Lower leg skin (tissue), 4 donors: ENCODE measurements at places on chromosomes 11 and 22.

DNA sequence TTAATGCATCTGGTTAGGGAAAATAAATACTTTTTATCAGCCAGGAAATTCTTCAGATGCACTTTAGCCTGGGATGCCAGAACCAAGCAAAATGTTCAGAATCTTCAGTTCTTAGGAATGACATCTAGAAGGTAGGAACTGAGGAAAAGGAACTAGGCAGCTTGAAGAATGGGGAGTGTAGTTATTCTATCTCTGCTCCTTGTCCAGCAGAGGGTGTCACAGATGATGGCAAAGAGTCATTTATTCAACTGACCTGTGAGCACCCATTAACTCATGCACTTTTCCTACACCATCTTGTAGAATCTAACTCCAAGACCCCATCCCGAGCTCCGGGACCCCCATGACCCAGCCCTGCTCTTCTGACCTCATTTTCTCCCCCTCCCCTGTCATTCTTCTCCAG is 122.1 kb upstream of the ISX start:
- DNase-seq, result no peak

DNA sequence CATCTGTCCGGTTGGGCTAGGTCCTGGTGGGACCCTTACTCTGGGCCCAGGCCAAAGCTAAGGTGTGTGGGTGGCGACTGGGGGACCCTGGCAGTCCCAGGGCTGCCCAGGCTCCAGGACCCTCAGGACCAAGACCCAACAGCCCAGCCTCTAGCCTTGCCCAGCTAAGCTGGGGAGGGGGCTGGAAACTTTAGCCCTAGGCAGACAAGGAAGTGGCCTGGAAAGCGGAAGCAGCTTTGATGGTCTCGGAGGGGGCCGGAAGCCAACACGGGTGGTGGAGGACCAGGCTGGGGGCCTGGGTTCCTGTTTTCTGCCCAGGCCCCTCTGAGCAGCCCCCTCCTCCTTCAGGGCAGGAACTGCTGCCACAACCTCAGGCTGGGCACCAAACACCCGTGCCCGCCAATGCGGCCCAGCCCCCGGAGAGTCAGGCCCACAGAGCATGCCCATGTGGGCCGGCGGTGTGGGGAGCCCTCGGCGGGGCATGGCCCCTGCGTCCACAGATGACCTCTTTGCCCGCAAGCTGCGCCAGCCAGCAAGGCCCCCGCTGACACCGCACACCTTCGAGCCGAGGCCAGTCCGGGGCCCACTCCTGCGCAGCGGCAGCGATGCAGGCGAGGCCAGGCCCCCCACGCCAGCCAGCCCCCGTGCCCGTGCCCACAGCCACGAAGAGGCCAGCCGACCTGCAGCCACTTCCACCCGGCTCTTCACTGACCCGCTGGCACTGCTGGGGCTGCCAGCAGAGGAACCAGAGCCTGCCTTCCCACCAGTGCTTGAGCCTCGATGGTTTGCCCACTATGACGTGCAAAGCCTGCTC is 2.8 kb downstream of the SIPA1 start:
- DNase-seq, result no peak

- DNase-seq, result no peak
These were observed 693.7 kb upstream of the CCDC179 start for GRCh38 chr11:23554002-23554401.

- DNase-seq, result no peak
These were observed 18.3 kb downstream of the RCN1 start for GRCh38 chr11:32109138-32109537.

DNA sequence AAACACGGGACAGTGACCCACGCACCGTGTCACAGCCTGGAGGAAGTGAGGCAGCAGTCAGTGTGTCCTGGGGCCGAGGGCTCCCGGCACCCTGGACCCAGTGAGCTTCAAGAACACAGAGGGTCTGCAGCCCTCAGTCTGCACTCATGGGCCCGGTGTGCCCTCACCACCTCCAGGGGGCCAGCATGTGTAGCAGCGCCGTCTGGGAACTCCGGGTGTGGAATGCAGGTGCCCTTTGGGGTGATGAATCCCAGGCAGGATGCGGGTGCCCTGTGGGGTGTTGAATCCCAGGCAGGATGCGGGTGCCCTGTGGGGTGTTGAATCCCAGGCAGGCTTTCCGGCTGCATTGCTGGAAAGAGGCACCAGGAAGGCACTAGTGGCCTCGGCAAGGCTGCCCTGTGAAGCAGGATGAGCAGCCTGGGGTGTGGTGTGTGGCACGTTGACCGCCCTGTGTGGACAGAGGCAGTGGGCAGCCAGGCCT is 1399.9 kb downstream of the BRD1 start:
- DNase-seq, result no peak

- DNase-seq, result no peak
These were observed 811.0 kb downstream of the METTL15 start for GRCh38 chr11:28919194-28919593.
